ENCODE measurements at places on chromosomes 12 and 14.

GRCh38 chr12:63420206-63420644 lies 248.1 kb downstream of the DPY19L2 start:
- DNase-seq = no peak

GRCh38 chr12:89709995-89710872 lies 1.6 kb upstream of the ATP2B1 start:
- DNase-seq = peak; percentile 98

DNA sequence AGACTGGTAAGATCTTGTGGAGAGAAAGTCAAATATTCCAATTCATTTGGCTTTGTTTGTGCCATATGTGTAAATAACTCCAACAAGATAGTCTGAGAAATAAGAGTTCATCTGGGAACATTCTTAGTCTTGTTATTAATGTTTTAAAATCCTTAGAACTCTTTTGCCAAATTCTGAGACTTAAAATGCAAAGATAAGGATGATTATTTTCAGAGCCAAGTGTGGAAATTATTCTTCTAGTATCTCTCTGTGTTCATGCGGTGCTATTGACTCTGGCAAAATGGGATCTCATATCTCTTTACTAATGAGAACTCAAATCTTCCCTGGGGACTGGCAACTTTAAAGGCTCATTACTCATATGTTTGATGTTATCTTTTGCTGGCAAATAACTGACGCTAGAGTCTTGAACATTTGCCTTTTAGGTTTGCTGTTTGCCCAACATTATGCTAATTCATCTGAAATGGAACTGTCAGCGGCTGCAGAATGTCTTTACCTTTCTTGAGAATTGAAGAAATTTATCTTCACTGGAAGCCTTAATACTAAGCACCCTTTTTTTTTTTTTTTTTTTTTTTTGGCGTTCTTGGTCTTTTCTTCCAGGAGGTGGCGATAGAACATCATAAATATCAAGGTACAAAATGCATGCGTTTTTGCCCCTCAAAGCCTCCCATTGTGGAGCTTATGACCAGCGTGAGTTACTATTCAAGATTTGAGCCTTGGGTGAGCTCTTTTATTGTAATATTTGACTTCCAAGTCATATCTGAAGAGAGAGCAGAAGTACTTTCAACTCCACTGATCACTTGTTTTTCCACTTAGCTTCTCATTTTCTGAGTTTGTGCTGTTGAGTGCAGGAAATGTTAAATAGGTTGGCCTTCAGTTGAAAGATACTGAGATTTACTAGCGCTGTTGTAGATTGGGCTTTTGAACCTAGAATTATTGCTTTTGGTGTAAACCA lies 86.5 kb downstream of the CAND1 start:
- peak; percentile 51 for DNase-seq

- DNase-seq = no peak
Observed at GRCh38 chr14:54381821-54382220, 15.0 kb upstream of the CDKN3 start.

DNA sequence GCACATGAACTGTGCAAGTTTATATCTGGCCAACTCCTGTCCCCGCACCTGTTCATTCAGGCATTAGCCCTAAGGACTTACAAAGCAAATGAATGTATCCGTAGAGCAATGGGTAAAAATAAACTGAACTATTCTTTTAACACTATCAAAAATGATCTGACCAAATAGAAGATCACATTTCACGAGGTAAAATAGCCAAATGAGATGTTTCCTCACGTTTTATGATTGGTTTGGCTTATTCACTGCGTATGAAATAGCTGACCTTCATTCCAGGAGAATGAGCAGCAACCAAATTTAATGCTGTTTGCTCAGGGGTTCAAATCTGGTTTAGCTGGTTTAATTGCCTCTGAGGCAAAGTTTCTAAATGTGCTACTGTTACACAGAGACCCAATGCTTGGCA lies 216.0 kb upstream of the EEA1 start:
- no peak for DNase-seq
